ENCODE measurements at places on chromosomes 11 and 22.
A peak's percentile ranks its signal among the peaks of the same experiment; 100 is the strongest.

- no peak for DNase-seq
Measured at GRCh38 chr11:34427186-34427805, 11.4 kb upstream of the CAT start.

GRCh38 chr11:23995891-23996290, 501.0 kb upstream of the LUZP2 start:
- no peak for DNase-seq

DNA sequence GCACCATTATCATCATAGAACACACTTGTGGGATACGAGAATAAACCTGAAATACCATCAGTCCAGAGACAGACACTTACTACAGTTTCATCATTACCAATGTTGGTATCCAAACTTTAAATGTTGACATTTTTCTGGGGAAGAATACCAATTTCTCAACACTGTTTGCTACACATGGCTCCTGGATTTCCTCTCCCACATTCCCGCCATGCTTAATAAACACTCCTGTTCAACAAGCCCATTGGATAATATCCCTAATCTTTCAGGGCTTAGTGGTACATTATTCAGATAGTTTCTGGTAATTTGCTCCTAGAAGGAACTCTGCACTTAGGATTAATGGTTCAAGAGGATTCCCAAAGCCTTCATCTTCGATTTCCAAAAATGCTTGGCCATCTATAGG, 48.2 kb downstream of the CSF2RB start:
- no peak for DNase-seq

DNA sequence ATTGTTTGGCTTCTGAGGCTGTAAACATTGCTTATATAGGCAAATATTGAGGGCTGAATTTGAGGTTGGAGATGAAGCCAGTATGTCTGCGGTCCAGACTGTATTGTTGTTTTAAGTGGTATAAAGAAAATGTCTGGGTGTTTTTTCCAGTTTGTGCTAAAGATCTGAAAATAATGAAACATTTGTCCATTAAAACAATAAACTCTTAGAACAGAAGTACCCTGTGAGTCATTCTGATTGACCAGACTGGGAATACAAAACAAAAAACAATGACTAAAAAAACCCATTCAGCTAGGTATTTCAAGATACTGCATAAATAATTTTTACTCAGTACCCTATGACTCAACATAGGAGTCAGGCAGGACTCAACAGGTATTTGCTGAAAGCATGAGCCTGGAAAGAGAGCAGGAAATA, 20.4 kb downstream of the ALKBH8 start:
- DNase-seq: no peak

DNA sequence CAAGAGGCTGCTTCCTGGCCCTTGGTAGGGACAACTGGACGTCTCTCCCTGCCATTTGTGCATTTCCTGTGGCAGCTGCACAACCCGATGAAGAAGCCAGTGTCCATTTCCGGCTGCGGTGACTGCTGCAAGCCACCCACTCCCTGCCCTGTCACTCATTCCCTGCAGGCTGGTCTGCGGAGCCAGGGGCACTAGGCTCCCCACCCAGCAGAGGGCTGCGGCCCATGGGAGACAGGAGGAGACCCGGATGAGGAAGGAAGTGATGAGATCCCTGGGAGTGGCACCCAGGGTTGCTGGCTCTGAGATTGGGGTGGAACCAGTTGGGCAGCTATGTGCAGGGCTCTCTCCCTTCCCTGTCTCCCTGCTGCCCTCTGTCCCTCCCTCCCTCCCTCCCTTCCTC, 10.0 kb upstream of the MYRF start:
- no peak for DNase-seq

- no peak for DNase-seq
Measured at GRCh38 chr11:82862379-82862778, 37.9 kb downstream of the PRCP start.

- DNase-seq: no peak
Measured at GRCh38 chr11:80473562-80473961, 1032.7 kb upstream of the TENM4 start.

DNA sequence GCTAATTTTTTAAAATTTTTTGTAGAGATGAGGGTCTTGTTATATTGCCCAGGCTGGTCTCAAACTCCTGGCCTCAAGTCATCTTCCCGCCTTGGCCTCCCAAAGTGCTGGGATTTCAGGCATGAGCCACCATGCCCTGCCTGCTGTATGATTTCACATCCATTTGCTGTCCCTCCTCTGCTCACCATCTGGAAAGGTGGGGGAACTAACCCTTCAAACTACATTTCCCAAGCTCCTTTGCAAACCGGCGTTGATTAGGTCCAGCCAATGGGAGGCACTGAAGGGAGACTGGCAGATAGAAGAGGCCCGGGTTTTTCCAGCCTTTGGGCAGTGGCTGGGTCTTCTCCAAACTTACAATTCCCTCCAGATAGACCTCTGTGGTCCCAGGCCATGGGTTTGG, 19.3 kb downstream of the RFPL1 start:
- no peak for DNase-seq

- DNase-seq: no peak
Measured at GRCh38 chr11:38498721-38499120, 1900.7 kb upstream of the RAG2 start.

GRCh38 chr11:86627776-86628455, 44.5 kb downstream of the ME3 start:
- DNase-seq: no peak

GRCh38 chr11:128271401-128271800, 316.0 kb downstream of the ETS1 start:
- DNase-seq: no peak

DNA sequence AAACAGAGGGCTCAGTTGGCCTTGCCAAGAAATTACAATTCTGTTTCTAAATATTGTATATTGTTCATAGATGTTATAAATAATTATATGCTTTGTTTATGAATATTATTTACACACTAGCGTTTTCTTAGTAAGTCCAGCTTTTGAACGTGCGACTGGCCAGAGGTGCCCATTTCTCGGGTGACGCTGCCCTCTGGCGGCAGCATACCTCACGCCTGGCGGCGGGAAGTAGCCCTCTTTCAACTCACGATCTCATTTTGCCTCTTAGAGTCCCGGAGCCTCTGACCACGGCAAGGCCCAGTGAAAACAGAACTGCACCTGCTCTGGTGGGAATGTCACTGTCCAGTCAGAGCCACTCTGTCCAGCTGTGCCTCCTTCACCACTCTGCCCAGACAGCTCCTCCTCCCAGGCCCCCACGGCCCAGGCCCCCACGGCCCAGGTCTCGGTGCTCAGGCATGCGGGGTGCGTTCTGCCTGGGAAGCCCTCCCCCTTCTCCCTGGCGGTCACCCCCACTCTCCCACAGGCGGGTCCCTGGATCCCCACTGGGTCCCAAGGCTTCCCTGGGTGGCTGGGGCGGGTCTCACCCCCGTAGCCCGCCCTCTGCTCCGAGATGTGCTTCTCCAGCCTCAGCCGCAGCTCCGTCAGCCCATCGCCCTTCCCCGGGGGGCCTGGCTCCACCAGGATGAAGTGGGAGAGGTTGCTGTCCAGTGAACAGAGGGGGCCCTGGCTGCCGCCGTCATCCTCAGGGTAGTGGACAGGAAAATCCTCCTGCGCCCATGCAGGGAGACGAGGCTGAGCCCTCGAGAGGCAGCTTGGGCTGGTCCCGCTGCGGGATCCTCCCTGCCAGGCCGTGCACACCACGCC, 19.3 kb downstream of the TSSC4 start:
- DNase-seq: peak; percentile 48

- DNase-seq: no peak
Measured at GRCh38 chr11:45560913-45561281, 104.5 kb downstream of the CHST1 start.

- no peak for DNase-seq
Measured at GRCh38 chr11:1057806-1058205, 16.9 kb upstream of the MUC2 start.

- no peak for DNase-seq
Measured at GRCh38 chr11:32580967-32581366, 2.7 kb upstream of the EIF3M start.

DNA sequence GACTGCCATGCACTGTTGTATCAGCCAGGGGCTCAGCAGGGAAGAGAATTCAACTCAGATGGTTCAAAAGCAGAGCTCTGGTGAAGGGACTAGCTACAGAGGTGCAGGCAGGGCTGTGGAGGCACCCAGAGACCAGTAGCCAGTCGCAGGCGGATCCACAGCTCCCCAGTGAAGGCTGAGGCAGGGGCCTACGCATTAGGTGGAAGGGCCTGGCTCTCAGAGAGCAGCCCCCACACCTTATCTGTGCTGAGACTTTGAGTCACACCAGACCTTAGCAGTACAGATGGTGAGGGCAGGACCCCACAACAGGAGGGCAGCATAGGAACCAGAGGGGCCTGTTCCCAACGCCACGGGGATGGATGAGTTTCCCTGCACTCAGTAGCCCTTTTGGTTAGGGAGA, 189.6 kb downstream of the DSCAML1 start:
- DNase-seq: no peak

- DNase-seq: no peak
Measured at GRCh38 chr11:35302398-35302797, 117.0 kb downstream of the SLC1A2 start.

- no peak for DNase-seq
Measured at GRCh38 chr22:23204541-23205157, 24.3 kb downstream of the BCR start.

- DNase-seq: no peak
Measured at GRCh38 chr11:89119426-89119825, 53.6 kb upstream of the GRM5 start.
